Amniotic stem cell (primary cell): ENCODE measurements at places on chromosomes 16 and 17.
A peak's percentile ranks its signal among the peaks of the same experiment; 100 is the strongest.

DNA sequence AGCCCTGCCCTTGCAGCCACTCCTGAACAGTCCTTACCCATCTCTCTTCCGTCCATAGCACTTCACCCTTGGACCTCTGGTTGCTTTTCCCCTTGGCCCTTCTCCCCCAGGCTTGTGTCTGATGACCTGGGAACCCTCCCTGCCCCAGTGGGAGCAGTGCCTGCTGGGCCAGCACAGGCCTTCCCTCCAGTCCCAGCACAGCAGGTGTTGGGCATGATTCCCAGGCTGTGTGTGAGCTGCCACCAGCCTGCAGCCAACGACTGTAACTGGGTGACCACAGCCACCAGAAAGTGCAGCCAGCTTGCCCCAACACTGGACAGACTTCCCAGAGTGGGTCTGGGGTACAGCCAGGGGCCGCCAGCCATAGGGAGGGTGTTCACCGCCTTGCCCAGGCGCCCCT lies 30.0 kb downstream of the CRAMP1 start:
- no peak for DNase-seq

DNA sequence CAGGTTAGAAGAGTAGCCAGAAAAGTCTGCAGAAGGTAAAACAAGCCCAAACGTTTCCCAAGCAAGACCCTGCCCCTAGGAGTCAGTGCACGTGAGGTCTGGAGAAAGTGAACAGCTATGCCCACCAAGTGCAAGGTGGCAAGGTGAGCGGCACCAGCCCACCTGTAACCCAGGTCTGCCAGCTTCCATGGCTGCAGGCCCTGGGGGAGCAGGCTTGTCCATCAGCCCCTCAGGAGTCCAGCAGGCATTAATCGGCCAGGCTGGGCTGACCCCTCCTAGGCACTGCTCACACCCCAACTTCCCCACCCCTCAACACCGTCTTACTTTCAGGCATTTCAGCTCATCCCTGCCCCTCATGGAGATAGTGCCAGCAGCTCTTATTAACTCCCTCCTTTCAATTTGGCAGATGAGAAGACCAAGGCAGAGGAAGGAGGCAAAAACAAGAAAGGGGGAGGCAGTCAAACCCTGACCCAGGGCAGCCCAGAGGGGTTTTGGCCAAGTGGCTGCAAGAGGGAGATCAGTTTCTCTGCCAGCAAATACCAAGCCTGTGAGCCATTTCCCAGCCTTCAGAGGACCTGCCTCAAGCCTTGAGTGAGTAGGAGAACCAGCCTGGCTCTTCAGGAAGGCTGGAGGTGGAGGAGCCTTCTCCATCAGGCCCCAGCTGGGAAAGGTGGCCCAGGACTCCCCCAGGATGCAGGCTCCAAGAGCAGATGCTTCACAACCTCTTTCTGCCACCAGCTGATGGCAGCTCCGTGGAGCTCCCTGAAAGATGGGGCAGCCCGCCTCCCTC lies 14.7 kb downstream of the BEAN1 start:
- DNase-seq = no peak

DNA sequence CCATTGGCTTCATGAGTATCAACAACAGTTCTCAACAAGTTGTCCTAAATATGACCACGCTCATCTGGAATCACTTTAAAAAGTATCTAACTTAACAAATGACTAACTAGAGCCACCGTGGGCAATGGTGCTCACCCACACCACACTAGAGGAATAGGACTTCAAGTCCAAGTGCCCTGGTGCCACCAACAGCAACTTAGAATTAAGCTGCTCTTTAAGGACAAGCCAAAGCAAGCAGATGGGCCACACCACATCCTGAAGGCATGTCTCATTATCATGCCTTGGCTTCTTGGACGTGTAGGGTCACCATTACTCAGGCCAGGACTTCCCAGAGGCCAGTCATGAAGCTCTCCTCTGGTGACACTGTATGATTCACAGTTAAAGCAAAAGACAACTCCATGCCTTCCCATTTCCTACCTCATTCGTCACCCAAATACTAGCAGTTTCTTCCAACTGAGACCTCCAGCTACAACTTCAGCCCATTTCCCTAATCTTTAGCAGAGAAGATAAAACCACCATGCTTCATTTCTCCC lies 9.4 kb upstream of the SLC6A4 start:
- no peak for DNase-seq

DNA sequence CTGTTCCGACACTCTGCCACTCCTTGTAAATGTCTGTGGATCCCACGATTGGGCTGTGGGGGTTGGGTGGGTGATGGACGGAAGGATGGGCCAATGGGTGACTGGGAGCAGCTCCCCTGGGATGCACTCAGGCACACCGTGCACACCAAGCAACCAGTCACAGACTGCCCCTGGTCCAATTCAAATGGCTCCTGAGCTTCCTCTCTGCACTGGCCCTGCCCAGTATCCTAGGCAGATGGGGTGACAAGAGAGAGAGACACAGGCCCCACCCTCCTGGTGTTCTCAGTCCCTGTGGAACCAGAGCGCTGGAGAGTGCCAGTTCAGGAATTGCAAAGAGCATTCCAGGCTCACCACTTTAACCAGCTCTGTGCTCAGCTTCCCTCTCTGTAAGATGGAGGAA lies 32.8 kb downstream of the BEAN1 start:
- no peak for DNase-seq

GRCh38 chr17:6428207-6428965 lies 6.5 kb downstream of the AIPL1 start:
- no peak for DNase-seq

GRCh38 chr16:64543441-64543840 lies 578.4 kb downstream of the CDH11 start:
- DNase-seq = no peak

GRCh38 chr16:854808-855410 lies 54.4 kb upstream of the GNG13 start:
- no peak for DNase-seq

GRCh38 chr16:50558913-50559312 lies 10.7 kb downstream of the NKD1 start:
- no peak for DNase-seq

DNA sequence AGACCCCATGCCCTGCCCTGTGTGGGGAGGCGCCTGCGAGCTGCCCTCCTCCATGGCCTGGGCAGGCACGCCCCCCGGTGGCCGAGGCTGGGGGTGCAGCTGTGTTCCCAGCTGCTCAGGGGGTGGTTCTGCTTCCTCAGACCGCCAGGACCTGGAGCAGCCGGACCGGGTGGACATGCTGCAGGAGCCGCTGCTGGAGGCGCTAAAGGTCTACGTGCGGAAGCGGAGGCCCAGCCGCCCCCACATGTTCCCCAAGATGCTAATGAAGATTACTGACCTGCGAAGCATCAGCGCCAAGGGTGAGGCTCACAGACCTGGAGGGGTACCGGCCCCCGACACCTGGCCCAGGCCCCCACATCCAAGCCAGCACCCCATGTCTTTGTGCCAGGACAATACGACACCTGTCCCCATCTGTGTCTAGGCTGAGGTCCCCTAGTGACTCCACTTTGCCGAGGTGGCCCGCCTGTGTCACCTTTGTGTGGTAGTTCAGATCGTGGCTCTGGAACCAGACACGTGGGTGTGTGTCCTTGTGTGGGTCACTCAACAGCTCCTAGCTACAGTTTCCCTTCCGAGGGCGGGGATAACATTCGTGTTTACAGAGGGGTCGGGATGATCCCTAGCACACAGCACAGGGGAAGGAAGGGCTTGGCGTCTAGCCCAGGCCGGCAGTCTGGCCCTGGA lies 9.3 kb downstream of the GJD3 start:
- DNase-seq = no peak

GRCh38 chr16:86138121-86139085 lies 239.4 kb downstream of the IRF8 start:
- DNase-seq = no peak

DNA sequence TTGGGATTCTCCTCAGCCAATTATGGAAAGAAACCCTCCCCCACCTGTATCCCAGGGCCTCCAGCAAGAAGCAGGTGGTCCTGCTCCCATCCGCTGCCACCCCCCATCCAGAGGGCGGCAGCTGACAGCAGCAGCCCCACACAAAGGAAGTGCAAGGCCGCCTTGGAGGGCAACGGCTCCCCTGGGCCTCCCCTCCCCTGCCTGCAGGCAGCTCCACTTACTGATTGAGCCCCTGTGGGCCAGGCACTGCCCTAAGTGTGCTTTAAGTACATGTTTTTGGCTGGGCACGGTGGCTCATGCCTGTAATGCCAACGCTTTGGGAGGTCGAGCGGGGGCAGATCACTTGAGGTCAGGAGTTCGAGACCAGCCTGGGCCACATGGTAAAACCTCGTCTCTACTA lies 257.6 kb downstream of the PARN start:
- no peak for DNase-seq

DNA sequence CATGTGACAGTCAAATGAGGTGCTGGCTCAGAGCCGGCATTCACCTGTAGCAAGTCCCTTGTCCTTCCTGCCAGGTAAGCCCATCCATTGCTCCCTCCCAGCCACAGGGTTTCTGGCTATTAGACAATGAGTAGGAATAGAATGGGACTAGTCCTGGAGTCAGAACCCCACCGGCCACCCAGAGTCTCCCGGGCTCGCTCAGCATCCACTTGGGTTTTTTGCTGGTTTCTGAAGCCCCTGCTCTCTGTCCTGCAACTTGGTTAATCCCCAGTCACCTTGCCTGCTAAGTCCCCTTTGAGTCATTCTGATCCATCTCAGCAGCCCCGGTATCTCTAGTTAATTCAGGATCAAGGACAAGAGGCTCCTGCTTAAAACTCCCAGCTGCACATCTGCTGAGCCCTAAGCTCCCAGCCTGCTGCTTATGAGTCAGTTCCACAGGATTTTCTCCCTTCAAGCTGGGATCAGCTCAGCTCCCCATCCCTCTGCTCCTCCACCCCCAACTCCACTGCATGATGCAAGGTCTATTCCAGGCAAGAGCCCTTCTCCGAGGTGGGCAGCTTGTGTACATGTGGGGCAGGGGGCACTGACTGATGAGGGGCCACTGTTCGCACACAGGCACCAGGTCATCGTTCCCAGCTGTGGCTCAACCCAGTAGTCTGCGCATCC lies 19.9 kb upstream of the MRPS23 start:
- peak; percentile 67 for DNase-seq

DNA sequence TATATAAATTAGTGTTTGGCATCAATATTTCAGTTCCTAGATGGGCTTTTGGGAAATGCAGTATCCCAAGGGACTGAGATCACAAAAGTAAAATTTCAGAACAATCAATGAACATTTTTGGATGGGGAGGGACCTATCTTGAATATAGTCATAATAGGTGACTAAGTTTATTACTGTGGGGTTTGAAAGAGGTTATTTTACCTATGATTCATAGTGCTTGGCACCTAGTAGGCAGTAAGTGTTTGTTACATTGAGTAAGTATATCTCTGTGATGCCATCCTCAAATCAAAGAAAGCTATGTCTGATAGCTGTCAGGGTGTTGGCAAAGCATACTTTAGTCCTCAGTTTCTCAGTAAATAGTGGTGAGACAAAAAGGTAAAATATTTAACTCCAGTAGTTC lies 36.9 kb downstream of the ZNF207 start:
- no peak for DNase-seq

GRCh38 chr17:14169901-14170300 lies 66.8 kb downstream of the CDRT15 start:
- DNase-seq = no peak

DNA sequence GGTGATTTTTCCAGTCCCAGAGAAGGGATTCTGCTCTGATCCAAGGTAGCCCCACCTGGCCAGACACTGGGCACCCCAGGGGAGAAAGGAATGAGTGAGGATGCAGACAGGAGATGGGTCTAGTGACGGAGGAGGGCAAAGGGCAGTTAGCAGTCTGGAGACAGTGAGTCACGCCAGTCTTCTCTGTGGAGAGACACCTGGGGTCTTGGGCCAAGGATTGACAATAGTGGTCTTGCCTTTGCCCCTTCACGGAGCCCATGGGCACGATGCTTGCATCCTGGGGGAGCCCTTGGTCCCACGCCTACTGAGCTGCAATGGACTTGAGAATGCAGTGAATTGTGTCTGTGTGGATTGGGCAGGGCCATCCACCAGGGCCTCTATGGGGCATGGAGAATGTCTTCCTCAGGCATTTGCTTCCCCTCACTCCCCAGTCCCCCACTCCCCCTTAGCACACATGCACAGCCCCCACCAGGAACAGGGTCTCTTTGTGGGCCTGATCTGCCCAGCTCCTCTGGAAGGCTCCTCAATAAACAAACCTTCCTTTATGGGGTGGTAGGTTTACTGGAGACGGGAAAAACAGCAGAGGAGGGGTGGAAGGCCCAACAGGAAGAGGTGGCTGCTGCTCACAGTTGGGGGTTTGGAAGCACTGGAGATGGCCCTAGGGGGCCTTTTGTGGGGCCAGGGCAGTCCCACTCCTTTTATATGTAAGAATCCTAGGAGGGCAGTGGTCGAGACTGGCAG lies 1.4 kb downstream of the CHAD start:
- DNase-seq = no peak

- DNase-seq = no peak
These were observed 50.2 kb downstream of the CDK5R1 start for GRCh38 chr17:32536736-32537643.
